Inflammatory macrophage treated with lipopolysaccharide for 4 hours (primary cell): ENCODE measurements at places on chromosomes 5 and 9.

- peak; percentile 88 for DNase-seq
Measured at GRCh38 chr9:104747565-104748358, at the start of gene NIPSNAP3A. TSS of gene NIPSNAP3A (plus strand) at chr9:104747683. CDS start at chr9:104747793, 110 bp downstream.

DNA sequence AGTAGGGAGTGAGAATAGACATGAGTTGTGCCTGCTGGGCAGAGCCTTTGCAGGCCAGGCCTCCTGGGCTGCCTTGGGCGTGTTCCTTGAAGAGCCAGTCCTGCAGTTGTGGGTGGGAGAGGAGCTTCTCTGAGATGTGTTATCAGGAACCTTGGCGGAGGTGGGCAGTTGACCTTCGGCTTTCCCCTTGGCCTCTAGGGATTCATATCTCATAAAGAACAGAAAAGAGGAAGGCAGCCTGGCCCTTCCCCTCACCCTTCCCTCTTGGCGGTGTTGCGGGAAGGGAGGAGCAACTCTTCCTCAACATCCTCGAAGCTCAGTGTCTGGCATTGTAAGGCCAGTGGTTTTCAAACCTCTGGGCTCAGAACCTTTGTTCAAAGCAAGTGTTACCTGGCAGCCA lies 59.2 kb downstream of the DAPK1 start:
- peak; percentile 81 for DNase-seq

DNA sequence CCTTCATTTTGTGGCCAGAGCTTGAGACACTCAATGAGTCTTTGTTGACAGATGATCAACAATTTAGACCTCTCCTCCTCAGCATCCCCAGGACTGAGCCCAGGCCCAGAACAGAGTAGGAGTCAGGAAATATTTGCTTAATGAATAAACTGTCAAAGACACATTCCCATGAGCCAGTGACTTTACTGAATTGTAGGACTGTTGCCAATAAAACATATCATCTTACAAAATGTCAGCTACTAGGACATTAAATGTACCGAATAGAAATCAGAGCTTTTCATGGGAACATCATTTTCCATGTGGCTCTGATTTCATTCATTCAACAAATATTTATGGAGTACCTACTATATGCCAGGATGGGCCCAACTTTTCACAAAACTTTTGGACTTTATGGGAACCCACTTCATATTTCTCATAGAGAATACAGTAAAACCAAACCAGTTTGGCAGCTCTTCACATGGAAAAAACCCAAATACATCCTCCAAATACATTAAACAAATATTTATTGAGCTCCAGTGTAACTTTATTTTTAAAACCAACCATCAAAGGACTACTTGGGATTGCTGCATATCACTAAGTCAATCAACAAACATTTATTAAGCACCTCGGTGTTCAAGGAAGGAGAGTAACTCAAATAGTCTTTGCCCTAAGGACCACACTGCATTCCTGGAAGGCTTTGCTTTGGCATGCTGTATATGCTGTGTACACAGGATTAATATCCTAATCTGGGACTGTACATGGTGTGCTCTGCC lies 11.4 kb downstream of the VDAC1 start:
- no peak for DNase-seq

GRCh38 chr5:55750063-55750462 lies 12.2 kb downstream of the DDX4 start:
- no peak for DNase-seq

DNA sequence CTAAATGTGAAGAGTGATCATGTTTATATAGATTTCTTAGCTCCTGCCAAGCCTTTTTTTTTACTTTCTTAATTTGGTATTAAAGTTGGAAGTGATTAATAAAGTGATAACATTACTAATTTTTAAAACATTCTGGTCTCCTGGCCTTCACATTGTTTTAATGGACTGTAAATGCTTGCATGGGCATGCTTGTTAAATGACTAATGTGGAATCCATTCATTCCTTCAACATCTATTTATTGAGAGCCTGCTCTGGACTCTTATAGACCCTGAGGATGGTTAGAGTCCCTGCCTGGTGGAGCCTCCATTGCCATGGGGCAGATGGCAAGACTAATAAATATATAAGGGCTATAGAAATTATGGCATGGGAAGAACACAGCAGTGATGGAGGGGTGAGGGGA lies 103.5 kb downstream of the NTRK2 start:
- no peak for DNase-seq

- DNase-seq = no peak
Measured at GRCh38 chr9:16664211-16664610, 206.3 kb downstream of the BNC2 start.

GRCh38 chr5:61234019-61234418 lies 71.8 kb upstream of the SMIM15 start:
- no peak for DNase-seq

GRCh38 chr9:130866474-130866965 lies 30.1 kb downstream of the QRFP start:
- DNase-seq = peak; percentile 68

DNA sequence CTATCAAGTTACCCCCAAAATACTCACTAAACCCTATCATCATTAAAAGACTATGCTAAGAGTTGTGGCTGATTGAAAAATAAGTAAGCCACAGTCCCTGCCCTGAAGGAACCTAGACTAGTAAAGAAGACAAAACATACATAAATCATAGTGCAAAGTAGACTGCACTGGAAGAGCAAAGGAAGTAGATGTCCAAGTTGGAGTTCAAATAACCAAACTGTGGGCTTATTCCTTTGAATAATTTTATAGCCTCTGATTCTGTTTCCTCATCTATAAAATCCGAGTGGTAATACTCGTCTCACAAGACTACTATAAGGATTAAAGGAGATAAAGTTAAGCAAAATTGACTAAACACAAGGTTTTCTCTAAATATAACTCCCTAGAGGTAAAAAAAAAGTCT lies 140.4 kb downstream of the TLE1 start:
- DNase-seq = no peak

- no peak for DNase-seq
Measured at GRCh38 chr9:114384836-114385396, 2.9 kb downstream of the AKNA start.

DNA sequence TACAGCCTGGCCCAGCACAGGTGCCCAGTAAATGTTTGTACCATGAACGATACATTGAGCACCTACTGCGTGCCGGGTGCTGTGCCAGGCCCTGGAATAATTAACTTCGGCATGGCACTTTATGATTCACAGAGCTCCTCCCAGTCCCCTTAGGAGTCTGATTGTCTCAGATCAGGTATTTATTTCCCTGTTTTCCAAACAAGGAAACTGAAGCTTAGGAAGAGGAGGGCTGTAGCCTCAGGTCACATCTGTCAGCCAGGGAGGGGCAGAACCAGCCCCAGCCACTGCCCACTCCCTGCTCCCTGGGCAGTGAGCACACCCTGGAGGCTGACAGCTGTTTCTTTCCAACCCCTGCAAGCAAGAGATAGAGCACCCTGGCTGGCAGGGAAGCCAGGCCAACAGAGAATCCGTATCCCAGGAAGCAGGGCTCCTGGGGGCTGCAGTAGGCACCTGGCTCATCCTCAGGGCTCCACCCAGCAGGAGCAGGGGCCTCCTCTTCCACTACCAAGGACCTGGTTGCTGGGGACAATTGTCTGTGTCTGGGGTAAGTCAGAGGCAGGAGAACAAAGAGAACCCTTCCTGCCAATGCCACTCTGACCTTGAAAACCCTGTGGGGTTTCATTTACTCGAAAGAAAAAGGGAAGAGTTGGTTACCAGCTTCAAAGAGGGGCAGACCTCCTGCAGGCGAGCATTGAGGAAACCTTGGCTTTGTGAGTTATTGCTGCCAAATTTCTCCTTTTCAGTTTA lies 69.0 kb downstream of the DAB2IP start:
- DNase-seq = no peak

GRCh38 chr5:180160789-180161188 lies 48.2 kb downstream of the RASGEF1C start:
- peak; percentile 83 for DNase-seq

- DNase-seq = no peak
Measured at GRCh38 chr9:98688710-98689495, 19.8 kb downstream of the GABBR2 start.

GRCh38 chr5:145937432-145938250 lies 1.3 kb downstream of the SH3RF2 start:
- DNase-seq = no peak

DNA sequence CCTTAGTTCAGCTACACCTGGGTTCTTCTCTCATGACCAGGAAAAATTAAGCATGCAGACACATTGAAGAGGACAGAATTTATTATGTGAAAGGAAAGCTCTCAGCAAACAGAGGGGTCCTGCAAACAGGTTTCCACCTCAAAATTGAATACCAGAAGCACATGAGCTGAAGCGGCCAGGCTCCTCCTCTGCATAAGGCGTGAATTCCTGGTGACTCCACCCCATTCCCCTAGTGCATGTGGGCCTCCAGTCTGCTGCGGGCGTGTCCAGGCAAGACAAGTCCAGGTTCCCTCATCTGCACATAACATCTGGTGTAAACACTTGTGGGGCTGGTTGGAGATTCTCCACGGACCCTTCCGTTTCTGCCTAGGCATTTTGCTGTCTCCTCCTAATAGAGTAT lies 1156.4 kb downstream of the FOXD4L5 start:
- DNase-seq = no peak

- no peak for DNase-seq
Measured at GRCh38 chr9:90861826-90862740, 60.5 kb downstream of the SYK start.

GRCh38 chr9:127974769-127975261 lies 6.0 kb downstream of the EEIG1 start:
- no peak for DNase-seq

DNA sequence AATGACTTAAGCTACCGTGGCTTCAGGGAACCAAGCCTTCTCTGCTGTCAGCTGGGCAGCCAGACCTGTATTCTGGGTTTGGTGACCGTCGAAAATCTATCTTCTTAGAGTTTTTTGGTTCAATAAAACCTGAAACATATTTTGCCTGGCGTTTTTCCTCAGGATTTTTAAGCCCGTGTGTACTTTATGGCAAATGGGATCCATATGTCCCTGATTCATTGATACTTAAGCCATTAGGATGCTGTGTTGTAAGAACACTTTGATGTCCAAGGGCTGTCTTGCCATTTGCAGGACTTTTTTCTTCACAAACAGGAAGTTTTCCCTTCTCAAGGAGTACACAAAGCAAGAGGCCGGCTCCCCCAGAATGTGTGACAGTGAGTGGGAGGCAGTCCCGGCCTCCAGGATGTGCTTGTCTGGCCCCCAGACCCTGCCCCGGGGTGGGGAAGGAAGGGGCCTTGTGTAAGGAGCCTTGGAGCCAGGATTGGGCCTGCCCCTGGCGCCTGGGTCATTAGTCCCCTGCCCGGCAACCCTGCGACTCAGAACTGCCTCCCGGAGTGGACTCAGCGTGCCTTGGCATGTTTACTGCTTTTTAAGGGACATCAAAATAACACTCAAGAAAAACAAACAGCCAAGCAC lies 83.4 kb upstream of the SMIM23 start:
- DNase-seq = no peak

GRCh38 chr5:174063082-174063756 lies 17.7 kb downstream of the NSG2 start:
- no peak for DNase-seq

DNA sequence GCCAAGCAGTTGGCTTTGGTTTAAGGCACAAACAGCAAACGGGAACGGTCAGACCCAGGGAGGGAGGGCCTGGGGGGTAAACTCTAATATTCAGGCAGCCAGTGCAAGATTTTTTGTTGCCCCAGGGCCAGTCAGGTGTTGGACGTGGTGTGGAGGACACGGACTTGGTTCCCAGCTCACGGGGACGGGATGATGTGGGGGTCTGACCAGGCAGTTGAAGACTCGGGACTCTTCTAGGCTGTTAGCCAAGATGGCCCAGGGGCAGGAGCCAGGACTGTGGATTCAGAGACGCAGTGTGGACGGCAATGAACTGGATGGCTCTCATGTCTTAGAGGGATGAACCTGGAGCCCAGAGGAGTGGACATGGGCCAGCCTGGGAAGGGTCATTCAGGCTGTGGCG lies 169.2 kb downstream of the C9orf50 start:
- no peak for DNase-seq

DNA sequence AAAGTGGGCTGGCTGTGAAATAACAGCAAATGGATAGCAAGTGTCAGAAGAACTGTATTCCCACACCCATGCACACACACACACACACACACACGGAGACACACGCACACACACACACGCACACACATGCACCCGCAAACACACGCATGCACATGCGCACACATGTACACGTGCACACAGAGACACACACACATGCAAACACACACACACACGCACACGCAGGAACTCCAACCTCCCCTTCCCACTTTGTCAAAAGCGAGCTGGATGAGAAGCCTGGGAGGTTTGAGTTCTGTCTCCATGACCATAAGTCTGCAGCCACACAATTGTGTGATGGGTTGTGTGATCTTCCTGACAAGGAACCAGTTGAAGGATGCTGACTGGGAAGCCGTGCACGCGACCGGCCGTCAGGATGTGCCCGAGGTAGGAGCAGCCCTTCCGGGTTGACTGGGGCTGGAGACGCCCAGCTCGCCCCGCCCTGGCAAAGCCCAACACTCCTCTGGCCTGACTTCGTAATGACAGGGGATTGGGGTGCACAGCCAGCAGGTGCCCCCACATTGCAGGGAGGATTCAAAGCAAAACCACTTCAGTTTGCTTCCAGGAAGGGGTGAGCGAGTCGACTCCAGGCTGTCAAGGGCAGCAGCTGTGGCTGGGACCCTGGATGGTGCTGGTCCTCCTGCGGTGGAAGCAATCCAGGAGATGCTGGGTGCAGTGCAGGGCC lies 29.3 kb upstream of the NKD2 start:
- no peak for DNase-seq

DNA sequence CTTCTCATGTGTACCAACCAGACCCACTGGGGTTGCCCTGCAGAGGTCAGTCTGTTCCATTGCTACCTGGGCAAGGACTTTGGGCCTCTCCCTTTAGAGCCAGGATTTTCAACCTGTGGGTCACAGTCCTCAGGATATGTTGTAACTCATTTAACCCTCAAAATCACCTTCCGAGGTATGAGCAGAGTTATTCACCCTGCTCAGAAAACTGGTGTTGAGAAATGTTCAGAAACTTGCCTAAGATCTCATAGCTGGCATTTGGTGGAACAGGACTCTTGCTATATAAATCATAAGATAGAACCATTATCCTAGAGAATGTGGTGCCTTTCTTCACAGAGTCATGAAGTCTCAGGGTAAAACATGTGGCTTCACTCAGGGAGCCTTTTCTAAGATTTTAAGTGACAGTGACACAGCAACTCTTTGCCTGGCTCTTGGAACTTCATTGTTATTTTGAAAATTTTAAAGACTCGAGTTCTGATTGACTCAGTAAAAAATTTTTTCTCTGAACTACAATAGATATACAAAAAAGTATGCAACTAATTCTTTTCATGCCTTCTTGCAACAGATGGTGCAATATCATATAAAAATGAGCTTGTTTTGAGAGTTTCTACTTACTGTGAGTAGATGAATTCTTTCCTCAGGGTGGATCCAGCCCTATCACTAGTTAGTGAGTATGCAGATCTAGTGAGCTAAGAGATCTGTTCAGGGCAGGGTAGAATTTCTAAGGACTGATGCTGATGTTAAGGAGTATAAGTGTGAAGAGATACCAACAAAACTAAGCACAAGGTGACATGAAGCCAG lies 29.5 kb downstream of the CAST start:
- peak; percentile 28 for DNase-seq

DNA sequence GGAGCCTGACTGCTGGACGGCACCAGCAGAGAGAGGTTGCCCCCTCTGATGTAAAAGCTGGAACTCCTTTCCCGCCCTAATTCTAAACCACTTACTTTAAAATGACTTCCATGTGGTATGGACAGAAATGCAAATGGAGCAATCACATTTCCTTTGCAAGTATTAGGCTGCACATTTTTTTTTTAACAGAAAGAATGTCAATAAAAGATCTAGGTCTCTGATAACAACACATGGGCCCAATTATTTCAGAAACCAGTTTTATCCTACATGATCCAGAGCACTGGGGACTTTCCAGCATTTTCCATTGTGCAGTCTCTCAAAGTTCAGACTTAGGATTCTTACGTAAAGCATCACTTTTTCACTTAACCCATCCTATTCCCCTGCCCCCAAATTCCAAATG lies 203.7 kb downstream of the NXNL2 start:
- no peak for DNase-seq
